ENCODE measurements at places on chromosomes 16 and 17.

GRCh38 chr16:68093816-68094613 is 8.8 kb downstream of the NFATC3 start:
- DNase-seq, result no peak

DNA sequence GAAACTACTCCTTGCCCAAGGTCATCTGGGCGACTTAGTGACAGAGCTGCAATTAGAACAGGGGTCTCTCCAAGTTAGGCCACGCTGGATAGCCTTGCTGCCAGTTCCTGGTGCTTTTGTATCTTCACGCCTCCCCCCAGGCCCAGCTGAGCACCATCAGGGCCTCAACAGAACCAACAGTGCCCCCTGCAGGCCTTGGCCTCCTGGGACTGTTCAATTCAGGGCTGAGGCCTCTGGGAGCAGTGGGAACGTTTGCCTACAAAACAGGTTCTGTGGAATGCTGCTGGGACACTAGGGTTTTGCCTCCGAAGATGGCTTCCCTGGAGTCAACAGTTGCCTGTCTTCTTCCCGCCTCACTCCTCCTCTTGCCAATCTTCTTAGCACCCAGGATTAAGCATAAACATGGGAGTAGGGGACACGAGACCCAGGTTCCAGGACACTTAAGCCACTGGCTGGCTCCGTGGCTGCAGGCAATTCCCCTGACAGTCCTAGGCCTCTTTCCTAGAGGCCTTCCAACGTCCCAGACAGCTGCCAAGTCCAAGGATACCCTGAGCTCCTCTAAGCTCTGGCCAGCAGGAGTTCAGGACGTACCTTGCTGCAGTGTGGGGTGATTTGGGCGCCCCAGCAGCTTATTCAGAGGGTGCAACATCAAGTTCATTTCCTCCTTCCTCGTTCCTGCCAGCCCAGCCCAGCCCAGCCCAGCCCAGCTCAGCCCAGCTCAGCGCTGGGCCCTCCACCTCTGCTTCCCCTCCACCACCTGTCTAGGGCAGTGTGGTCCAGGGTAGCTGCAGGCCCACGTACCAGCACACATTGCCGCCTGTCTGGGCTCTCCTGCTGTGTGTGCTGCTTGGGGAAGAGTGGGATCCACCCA is 246.6 kb upstream of the RPL38 start:
- no peak for DNase-seq

- DNase-seq, result no peak
Measured at GRCh38 chr16:638034-638543, 2.0 kb upstream of the METTL26 start.

- DNase-seq, result no peak
Measured at GRCh38 chr17:14228903-14229302, 7.8 kb downstream of the CDRT15 start.

- DNase-seq, result no peak
Measured at GRCh38 chr17:49229805-49230600, 584 bp downstream of the PHOSPHO1 start.

- peak; percentile 41 for DNase-seq
Measured at GRCh38 chr17:81885869-81886548, 5.4 kb downstream of the ALYREF start.

GRCh38 chr17:17041571-17042383 is 480 bp upstream of the MPRIP start:
- peak; percentile 97 for DNase-seq

DNA sequence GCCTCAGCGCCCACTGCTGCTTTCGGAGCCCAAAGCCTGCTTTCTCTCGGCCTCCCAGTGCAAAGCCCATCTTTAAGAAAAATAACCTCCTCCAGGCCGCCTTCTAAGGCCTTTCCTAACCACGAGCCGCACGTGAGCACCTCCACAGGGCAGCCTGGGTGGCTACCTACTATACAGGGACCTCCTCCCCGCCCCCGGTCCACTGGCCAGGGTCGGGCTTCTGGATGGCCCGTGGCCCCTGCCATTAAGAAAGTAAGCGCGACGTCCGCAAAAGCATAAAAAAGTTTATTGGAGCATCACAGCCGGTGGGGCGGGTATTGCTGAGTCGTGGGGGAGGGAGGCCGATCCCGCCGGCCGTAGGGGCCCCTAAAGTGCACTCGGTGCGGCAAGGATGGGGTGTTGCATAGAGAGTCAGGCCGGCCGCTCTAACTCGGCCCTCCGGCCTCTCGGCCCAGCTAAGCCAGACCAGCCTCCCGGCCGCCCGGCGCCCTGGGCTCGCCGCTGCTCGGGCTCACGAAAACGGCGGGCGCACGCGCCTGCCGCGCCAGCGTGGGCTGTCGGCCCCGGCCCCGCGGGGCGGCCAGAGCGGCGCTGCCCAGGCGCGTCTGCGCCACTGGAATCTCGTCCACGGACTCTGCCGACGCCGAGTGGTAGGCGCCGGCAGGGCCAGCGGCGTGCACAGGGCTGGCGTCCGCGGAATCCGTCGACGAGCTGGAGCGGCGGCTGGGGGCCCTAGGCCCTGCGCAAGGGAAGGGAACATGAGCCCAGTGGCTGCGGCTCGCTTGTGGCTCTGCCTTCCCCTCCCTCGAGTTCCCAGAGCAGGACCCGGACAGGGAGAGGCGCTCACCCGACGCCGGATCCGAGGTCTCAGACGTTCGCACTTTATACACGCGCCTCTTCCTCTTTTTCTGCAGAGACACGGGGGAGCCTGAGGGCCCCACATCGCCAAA is 1.1 kb upstream of the TPPP3 start:
- no peak for DNase-seq

GRCh38 chr17:2214929-2215615 is 88.5 kb downstream of the SMG6 start:
- no peak for DNase-seq

DNA sequence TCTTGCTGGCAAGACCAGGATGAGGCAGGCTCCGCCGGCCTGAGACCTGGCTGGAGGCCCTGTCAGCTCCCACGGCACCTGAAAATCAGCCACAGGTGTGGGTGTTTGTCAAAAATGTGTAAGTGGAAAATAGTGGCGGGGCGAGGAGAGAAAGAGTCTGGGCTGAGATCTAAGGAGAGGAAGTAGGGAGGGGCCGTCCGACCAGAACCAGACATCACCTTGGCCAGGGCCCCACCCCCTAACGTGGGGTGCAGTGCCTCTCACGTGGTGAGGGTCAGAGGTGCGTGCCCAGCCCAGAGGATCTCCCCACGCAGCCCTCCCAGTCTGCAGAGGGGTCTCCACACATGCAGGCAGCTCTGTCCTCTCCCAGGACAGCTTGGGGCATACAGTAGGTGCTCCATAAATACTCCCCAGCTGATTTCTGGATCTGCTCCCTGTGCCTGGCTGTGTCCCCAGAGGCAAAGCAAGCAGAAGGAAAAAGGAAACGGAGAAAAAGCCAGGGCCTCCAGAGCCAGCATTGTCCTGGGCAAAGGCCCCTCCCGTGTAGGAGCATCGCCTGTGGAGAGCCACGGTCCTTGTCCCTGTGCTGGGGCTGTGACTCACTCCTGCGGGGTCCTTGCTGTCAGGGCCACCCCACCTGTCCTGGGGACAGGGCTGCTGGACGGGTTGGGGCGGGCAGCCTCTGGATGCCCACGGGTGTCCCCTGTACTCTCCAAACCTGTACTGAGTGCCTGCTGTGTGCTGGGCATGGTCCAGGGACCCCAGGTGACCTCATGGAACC is 16.7 kb downstream of the ZFPM1 start:
- no peak for DNase-seq

GRCh38 chr17:61015966-61016365 is 338.3 kb downstream of the BCAS3 start:
- no peak for DNase-seq

DNA sequence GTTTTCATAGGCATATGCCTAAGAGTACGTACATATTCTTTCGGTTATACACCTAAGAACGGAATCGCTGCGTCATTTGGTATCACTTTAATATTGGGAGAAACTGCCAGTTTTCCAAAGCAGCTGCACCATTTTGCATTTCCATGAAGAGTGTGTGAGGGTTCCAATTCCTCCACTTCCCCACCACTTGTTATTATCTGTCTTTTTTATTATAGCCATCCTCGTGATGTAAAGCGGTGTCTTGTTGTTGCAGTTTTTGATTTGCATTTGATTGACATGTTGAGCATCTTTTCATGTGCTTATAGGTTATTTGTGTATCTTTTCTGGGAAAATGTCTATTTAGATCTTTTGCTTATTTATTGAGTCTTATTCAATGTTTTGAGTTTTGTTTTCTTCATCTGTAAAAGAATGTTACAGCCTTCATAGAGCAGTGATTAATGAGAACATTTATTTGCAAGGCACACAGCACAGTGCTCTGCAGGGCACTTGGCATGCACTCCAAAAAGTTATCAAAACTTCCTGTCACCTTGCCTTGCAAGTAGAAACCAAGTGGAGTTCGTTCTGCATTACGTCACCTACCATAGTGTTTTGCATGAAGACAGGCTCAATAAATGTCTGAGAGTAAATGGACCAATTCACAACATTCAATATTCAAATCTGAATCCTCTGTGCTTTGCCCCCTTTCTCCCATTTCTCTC is 26.6 kb upstream of the ST6GALNAC1 start:
- no peak for DNase-seq

DNA sequence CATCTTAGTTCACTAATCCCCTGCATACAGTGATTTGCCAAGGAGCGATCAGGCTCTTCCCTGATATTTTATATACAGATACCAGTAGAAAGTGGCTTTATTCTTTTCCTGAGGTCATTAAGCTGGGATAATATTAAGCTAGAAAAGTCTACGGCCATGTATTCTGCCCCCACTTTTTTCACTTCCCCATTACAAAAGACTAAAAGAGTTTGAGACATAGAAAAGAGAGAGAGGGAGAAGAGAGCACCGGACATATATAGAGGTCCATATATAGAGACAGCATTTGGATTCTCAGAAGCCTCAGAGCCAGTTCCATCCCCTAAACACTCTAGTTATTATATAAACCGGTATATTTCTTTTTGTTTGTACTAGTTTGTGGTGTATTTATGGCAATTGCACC is 166.5 kb upstream of the ANKFN1 start:
- DNase-seq, result no peak

DNA sequence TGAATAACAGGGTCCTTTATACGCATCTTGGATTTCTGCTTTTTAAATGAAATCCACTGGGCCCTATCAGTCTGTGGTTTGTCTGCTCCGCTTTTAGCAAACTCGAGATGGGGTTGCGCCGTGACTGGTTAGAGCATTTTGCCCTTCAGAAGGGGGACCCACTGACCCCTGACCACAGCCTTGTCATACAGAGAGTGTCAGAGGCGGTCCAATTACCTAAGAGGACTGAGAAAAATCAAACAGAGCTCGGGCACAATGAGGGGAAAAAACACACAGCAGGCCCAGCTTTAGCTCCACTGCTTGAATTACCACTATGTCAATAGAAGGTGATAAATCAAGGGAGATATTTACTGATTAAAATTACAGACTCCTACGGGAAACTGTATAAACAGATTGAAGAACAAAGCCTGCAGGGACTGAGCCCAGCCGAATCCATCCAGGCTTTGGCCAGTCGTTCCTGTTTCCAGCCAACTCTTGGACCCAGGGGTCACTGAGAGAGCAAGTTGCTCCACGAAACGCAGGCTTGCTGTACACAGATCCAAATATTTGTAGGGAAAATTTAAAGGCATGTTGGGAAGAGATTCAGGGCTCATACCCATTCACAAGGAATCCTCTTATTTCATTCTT is 131.9 kb upstream of the ZFHX3 start:
- DNase-seq, result no peak

- no peak for DNase-seq
Measured at GRCh38 chr16:20871258-20871657, 28.9 kb downstream of the DCUN1D3 start.

GRCh38 chr16:52283584-52284375 is 263.2 kb downstream of the TOX3 start:
- no peak for DNase-seq

DNA sequence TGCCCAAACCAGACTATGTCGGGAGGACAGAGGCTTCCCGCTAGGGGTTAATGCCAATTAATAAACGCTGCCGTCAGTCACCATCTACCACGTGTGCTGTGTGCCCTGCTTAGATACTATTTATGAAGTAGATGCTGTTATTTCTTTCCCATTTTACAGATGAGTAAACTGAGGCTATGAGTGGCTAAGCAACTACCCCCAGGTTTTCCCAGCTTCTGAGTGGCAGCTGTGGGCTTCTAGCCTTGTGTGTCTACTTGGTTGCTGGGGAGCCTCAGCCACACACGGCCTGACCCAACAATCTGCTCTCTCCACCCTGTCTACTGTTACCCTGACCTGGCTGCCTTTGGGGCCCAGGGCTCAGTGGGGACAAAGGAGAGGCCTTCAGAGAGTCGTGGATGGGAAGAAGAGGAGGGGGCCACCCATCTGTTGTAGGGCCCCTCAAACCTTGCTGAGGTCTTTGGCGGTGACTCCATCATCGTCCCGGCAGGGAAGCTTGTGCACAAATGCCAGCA is 7.1 kb downstream of the GIT1 start:
- no peak for DNase-seq

GRCh38 chr16:28300327-28300726 is 8.0 kb downstream of the SBK1 start:
- DNase-seq, result no peak

GRCh38 chr17:2872282-2872681 is 76.0 kb downstream of the RAP1GAP2 start:
- DNase-seq, result no peak

GRCh38 chr17:27404676-27405075 is 51.6 kb upstream of the KSR1 start:
- no peak for DNase-seq

DNA sequence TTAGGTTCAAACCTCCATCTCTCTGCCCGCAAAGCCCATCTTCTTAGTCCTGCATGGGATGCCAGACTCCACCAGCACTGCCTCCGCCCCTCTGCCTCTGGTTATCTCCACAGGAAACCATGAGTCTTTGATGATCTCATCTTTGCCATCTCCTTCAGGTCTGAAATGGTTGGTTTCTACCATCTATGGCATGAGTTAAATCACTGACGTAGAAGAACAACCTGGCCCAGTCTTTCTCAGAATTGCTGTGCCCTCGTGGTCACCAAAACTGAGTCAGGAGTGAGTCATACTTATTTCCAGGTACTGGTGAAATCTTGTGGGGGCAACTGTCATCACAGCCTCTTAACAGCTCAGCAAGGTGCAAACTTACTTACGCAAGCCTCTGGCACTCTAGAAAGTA is 468.7 kb upstream of the C16orf82 start:
- DNase-seq, result no peak

DNA sequence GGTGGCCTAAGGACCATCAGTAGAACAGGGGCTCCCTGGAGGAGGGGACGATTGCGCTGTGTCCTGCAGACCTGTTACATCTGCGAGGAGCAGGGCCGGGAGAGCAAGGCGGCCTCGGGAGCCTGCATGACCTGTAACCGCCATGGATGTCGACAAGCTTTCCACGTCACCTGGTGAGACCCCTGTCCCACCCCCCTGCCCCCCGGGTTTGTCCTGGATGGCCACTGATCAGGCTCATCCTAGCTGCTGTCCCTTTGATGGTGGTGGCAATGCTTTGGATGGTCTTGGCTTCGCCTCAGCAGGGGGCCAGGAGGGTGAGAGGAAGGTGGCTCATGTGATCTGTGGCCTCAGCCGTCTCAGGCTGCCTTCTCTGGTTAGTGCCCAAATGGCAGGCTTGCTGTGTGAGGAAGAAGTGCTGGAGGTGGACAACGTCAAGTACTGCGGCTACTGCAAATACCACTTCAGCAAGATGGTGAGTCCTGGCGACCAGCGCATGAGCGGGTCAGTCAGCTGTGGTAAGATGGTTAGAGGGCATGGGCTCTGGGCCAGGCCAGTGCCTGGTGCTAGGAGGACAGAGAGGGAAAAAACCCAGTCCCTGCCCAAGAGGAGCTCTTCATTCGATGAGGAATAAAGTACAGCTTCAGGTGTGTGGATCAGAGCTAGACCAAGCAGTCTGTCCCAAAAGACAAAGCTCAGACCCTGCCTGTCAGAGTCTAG is 4.2 kb downstream of the MLLT6 start:
- no peak for DNase-seq

GRCh38 chr17:48997827-48998586 is 822 bp downstream of the IGF2BP1 start:
- no peak for DNase-seq
